ENCODE measurements at places on chromosomes 7 and 10.

- peak overlapping the region; percentile 78 for H3K27ac ChIP-seq
- peaks cover 57% of the 10 kb centered on the region for H3K4me1 ChIP-seq
- no peaks in the 10 kb centered on the region for H3K36me3 ChIP-seq
- no peaks in the 10 kb centered on the region for H3K27me3 ChIP-seq
Observed at GRCh38 chr10:17026686-17027485, 102.7 kb downstream of the CUBN start.

- DNase-seq: peak; percentile 47
- H3K27me3 ChIP-seq: peaks cover 18% of the 10 kb centered on the region
- no peaks in the 10 kb centered on the region for H3K36me3 ChIP-seq
- no peak overlapping the region for H3K27ac ChIP-seq
- H3K4me3 ChIP-seq: no peak overlapping the region
Observed at GRCh38 chr10:131174651-131175540, 136.6 kb downstream of the TCERG1L start.

DNA sequence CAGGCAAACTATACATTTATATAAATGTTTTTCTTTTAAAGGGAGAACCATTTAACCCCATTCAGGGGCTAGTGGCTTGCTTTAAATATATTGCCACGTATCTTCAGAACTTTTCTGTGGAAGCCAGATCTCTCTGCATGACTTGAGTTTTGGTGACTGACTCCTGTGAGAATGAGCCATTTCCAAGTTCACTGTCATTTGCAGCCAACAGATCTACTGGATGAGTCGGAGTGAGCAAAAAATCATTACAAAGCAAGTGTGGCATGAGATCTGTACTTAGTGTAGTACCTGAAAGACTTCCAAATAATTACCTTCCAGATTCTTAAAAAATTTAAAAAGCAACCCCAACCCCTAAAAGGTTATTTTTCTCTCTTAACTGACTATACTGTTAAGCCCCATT, 45.6 kb downstream of the PDSS1 start:
- DNase-seq: no peak
- H3K27me3 ChIP-seq: no peaks in the 10 kb centered on the region
- peaks cover 33% of the 10 kb centered on the region for H3K36me3 ChIP-seq
- no peak overlapping the region for H3K27ac ChIP-seq

GRCh38 chr10:19922236-19922963, 106.2 kb downstream of the PLXDC2 start:
- H3K4me1 ChIP-seq: peaks cover 53% of the 10 kb centered on the region
- H3K27ac ChIP-seq: peak overlapping the region; percentile 89
- H3K36me3 ChIP-seq: no peaks in the 10 kb centered on the region
- H3K4me3 ChIP-seq: no peak overlapping the region
- no peaks in the 10 kb centered on the region for H3K27me3 ChIP-seq

- H3K36me3 ChIP-seq: no peaks in the 10 kb centered on the region
- no peak overlapping the region for H3K4me3 ChIP-seq
- H3K27me3 ChIP-seq: no peaks in the 10 kb centered on the region
- H3K4me1 ChIP-seq: no peaks in the 10 kb centered on the region
- H3K27ac ChIP-seq: no peak overlapping the region
Observed at GRCh38 chr7:23387583-23387982, 82.7 kb downstream of the IGF2BP3 start.

DNA sequence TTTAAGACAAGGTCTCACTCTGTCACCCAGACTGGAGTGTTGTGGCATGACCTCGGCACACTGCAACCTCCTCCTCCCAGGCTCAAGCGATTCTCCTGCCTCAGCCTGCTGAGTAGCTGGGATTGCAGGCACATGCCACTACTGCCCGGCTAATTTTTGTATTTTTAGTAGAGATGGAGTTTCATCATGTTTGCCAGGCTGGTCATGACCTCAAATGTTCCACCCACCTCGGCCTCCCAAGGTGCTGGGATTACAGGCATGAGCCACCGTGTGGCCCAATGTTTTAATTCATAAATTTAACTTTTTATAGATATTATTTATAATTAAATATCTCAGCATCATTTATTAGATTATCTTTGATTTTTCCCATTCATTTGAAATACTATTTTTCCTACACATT, 658.0 kb upstream of the NRG3 start:
- H3K36me3 ChIP-seq: no peaks in the 10 kb centered on the region
- DNase-seq: no peak
- no peak overlapping the region for H3K4me3 ChIP-seq

GRCh38 chr7:106283501-106283830, 1.3 kb downstream of the NAMPT start:
- no peak for DNase-seq
- H3K4me3 ChIP-seq: peak overlapping the region; percentile 82
- H3K27me3 ChIP-seq: no peaks in the 10 kb centered on the region
- peak overlapping the region; percentile 98 for H3K27ac ChIP-seq
- H3K36me3 ChIP-seq: no peaks in the 10 kb centered on the region

GRCh38 chr10:104329735-104330134, 8.5 kb downstream of the ITPRIP start:
- no peak overlapping the region for H3K4me3 ChIP-seq
- no peaks in the 10 kb centered on the region for H3K27me3 ChIP-seq
- peak overlapping the region; percentile 95 for H3K27ac ChIP-seq
- H3K4me1 ChIP-seq: peaks cover 100% of the 10 kb centered on the region

GRCh38 chr7:157472311-157473050, 135.7 kb downstream of the DNAJB6 start:
- peaks cover 11% of the 10 kb centered on the region for H3K27me3 ChIP-seq
- no peak overlapping the region for H3K4me3 ChIP-seq
- H3K4me1 ChIP-seq: no peaks in the 10 kb centered on the region
- no peak for DNase-seq

- H3K27ac ChIP-seq: no peak overlapping the region
- H3K4me1 ChIP-seq: peaks cover 8% of the 10 kb centered on the region
- no peak overlapping the region for H3K4me3 ChIP-seq
- no peak for DNase-seq
- H3K27me3 ChIP-seq: peaks cover 6% of the 10 kb centered on the region
Observed at GRCh38 chr10:121291823-121292222, 306.4 kb downstream of the FGFR2 start.

DNA sequence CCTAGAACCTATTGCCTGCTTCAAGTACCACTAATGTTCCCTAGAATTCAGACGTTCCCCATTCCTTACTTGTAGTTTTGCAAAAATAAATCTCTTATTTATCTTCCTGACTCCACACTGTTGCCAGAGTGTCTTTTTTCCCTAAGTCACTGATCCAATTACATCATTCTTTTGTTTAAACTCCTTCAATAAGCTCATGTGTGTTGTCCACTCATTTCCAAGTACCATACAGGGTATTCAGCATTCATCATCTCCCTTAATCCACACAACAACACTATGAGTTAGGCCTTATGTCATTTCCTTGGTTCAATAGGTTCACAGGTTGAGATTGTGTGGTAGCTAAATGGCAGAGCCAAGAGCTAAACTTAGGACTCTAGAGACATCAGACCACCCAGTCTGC, 119.9 kb upstream of the RHOBTB1 start:
- no peak overlapping the region for H3K27ac ChIP-seq
- no peak overlapping the region for H3K4me3 ChIP-seq
- H3K27me3 ChIP-seq: no peaks in the 10 kb centered on the region
- H3K36me3 ChIP-seq: no peaks in the 10 kb centered on the region

GRCh38 chr7:44978511-44979366, at the start of gene MYO1G:
MYO1G (minus strand) TSS chr7:44979015; CDS start chr7:44978961, 54 bp downstream.
- peaks cover 35% of the 10 kb centered on the region for H3K4me1 ChIP-seq
- no peaks in the 10 kb centered on the region for H3K27me3 ChIP-seq
- peak within 1 kb of the TSS; percentile 57 for H3K27ac ChIP-seq
- peak; percentile 72 for DNase-seq
- peak within 1 kb of the TSS; percentile 22 for H3K4me3 ChIP-seq

GRCh38 chr7:131040467-131040932, 287.2 kb upstream of the MKLN1 start:
- H3K36me3 ChIP-seq: peaks cover 3% of the 10 kb centered on the region
- no peak for DNase-seq
- peak overlapping the region; percentile 31 for H3K27ac ChIP-seq

GRCh38 chr10:132196178-132197113, 9.7 kb downstream of the DPYSL4 start:
- no peaks in the 10 kb centered on the region for H3K36me3 ChIP-seq
- DNase-seq: peak; percentile 47
- H3K4me3 ChIP-seq: no peak overlapping the region
- H3K27me3 ChIP-seq: peaks cover 3% of the 10 kb centered on the region
- H3K27ac ChIP-seq: no peak overlapping the region

DNA sequence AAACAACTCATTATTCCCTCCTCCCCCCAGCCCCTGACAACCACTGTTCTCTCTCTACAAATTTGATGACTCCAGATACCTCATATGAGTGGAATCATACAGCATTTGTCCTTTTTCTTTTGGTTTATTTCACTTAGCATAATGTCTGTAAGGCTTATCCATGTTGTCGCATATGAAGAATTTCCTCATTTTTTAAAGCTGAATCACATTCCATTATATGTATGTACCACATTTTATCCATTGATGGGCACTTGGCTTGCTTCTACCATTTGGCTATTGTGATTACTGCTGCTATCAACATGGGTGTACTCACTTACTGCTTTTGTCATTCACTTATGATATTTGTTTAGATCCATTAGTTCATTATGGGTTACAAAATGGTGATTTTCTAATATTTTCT, 112.8 kb downstream of the BUB3 start:
- H3K4me3 ChIP-seq: no peak overlapping the region
- H3K4me1 ChIP-seq: no peaks in the 10 kb centered on the region
- H3K27me3 ChIP-seq: no peaks in the 10 kb centered on the region

- no peak overlapping the region for H3K27ac ChIP-seq
- H3K36me3 ChIP-seq: no peaks in the 10 kb centered on the region
- H3K4me3 ChIP-seq: no peak overlapping the region
- H3K27me3 ChIP-seq: no peaks in the 10 kb centered on the region
- DNase-seq: no peak
- peaks cover 17% of the 10 kb centered on the region for H3K4me1 ChIP-seq
Observed at GRCh38 chr7:17019106-17019505, 137.3 kb upstream of the AGR3 start.

GRCh38 chr7:93739424-93739823, 151.1 kb downstream of the TFPI2 start:
- no peak overlapping the region for H3K4me3 ChIP-seq
- no peaks in the 10 kb centered on the region for H3K27me3 ChIP-seq
- H3K36me3 ChIP-seq: no peaks in the 10 kb centered on the region
- DNase-seq: no peak
- H3K4me1 ChIP-seq: no peaks in the 10 kb centered on the region

DNA sequence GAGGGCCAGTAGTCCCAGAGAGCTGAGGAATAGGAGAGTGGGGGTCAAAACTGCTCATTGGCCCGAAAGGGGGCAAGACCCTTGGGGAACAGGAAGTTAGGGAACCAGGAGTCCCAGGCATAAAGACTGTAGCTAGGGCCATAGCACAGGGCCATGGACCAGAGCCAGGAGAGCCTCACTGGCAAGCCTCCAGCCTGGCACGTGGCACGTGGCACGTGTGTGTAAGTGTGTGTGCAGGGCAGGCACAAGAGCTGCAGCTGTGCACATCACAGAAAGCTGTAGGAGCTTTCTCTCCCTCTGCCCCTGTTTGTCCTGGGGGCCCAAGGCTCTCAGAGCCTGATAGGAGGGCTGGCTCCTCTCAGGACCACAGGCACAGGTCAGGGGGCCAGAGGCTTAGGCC, 47.8 kb upstream of the SLF2 start:
- no peaks in the 10 kb centered on the region for H3K36me3 ChIP-seq
- no peak overlapping the region for H3K4me3 ChIP-seq
- H3K4me1 ChIP-seq: no peaks in the 10 kb centered on the region
- H3K27me3 ChIP-seq: peaks cover 72% of the 10 kb centered on the region
- no peak for DNase-seq

DNA sequence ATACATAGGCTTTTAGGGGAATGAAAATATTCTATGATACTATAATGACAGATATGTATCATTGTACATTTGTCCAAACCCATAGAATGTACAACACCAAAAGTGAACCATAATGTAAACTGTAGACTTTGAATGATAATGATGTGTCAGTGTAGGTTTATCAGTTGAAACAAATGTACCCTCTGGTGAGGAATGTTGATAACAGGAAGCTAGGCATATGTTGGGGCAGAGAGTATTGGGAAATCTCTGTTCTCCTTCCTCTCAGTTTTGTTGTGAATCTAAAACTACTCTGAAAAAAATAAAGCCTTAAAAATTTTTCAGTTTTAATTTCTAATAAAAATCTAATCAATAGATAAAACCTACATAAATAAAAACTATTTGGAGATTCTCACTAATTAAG, 36.9 kb downstream of the C1GALT1 start:
- no peak for DNase-seq
- H3K4me1 ChIP-seq: peaks cover 5% of the 10 kb centered on the region
- H3K4me3 ChIP-seq: no peak overlapping the region
- H3K27ac ChIP-seq: no peak overlapping the region
- peaks cover 14% of the 10 kb centered on the region for H3K36me3 ChIP-seq

DNA sequence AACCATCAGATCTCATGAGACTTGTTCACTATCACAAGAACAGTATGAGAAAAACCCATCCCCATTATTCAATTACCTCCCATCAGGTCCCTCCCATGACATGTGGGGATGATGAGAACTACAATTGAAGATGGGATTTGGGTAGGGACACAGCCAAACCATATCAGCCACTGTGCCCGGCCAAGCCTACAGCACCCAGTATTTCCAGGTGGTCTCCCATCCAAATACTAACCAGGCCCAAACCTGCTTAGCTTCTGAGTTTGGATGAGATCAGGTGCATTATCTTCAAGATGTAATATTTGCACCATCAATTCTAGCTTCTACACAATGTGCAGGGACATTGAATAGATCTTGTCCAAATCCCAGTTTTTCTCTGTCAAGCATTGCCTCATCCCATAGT, 196.9 kb downstream of the BAMBI start:
- H3K36me3 ChIP-seq: no peaks in the 10 kb centered on the region
- no peak overlapping the region for H3K27ac ChIP-seq
- no peak for DNase-seq
- peaks cover 2% of the 10 kb centered on the region for H3K27me3 ChIP-seq
- no peak overlapping the region for H3K4me3 ChIP-seq

DNA sequence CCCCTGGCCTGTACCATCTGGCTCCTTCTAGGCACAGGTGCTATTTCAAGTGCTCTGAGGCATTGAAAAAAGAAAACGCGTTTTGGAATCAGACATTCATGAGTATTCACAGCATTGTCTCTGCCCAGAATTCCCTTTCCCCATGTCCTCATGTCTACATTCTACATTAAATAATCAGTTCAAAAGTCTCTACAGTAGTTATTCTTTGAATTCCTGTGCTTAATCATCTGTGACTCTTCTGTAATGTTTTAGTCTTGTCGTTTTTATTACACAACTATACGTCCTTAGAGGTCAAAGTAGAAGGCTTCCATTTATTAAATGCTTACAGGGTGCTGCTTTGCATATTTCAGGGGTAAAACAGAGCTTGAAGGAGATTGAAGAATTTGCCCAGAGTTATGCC, 95.7 kb downstream of the BICC1 start:
- no peaks in the 10 kb centered on the region for H3K27me3 ChIP-seq
- no peak overlapping the region for H3K4me3 ChIP-seq
- no peak for DNase-seq

GRCh38 chr7:137471128-137471527, 127.6 kb upstream of the PTN start:
- H3K4me1 ChIP-seq: no peaks in the 10 kb centered on the region
- no peak for DNase-seq
- H3K27me3 ChIP-seq: no peaks in the 10 kb centered on the region
- H3K27ac ChIP-seq: no peak overlapping the region
- no peak overlapping the region for H3K4me3 ChIP-seq

DNA sequence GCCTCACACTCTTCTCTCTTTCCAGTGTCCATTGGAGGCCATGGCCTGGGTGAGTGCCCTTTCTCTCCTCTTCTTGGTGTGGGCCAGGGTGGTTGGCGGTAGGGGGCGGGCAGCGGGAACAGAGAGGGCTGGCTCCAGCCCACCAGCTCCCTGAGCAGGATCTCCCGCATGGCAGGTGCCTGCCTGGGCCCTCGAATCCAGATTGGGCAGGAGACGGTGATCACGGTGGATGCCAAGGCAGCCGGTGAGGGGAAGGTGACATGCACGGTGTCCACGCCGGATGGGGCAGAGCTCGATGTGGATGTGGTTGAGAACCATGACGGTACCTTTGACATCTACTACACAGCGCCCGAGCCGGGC, 13.5 kb upstream of the ATP6V1F start:
- H3K36me3 ChIP-seq: peaks cover 39% of the 10 kb centered on the region
- H3K4me3 ChIP-seq: no peak overlapping the region
- DNase-seq: no peak

All from suprapubic skin (tissue), 4 donors.